Lung (tissue), 17 donors: ENCODE measurements at places on chromosomes 2 and 18. TPM values are rescaled to one million over a fixed set of nuclear protein-coding genes. Genes with fewer than 3 reads are reported as not detected.

- DNase-seq: no peak
Observed at GRCh38 chr2:2842466-2842865, 511.4 kb upstream of the MYT1L start.

The FOXD4L1 gene
- total RNA-seq: not detected

The NTSR2 gene
- not detected for total RNA-seq

The UGT1A1 gene
- 0.49 TPM for total RNA-seq

The TCF7L1 gene
- 14.7 TPM for total RNA-seq
